Activated T-cell treated with anti-CD3 and anti-CD28 coated beads, Interleukin-2, amount 50 U/mL, for 72 hours (primary cell): ENCODE measurements at places on chromosomes 3 and 15.
A peak's percentile ranks its signal among the peaks of the same experiment; 100 is the strongest.

DNA sequence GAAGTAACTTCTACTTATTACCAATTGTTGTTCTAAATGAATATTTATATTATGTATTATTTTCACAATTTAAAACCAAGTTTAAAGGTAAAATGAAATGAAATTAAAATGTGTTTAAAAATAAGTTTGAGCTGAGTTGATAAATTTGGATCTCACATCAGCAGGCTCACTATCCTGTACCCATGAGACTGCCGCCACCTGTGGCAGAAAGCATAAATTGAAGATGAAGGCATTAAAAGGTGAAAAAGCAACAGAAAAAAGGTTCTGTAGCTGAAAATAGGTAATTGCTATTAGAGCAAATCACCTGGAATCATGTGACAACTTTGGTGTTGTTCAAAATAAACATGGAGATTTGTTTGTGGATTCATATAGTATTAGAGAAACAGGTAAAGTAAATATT, 133.0 kb upstream of the CADM2 start:
- no peak for DNase-seq

GRCh38 chr3:107394502-107394901, 17.3 kb downstream of the CCDC54 start:
- no peak for DNase-seq

GRCh38 chr3:154684440-154684839, 254.4 kb upstream of the GPR149 start:
- DNase-seq = no peak

DNA sequence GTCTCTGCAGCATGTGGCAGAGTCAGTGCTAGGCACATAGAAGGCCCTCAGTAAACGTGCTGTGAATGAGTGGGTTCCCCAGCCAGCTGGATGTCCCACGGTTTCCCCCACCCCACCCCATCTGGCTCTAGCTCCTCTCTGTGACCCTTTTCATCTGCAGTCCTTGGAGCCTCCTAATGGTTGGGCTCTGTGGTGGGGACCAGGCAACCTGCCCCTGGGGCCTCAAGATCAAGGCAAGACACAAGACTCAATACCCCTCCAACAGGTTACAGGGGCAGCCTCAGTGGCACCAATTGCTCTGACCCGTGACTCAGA, 17.1 kb upstream of the CYP11A1 start:
- no peak for DNase-seq

- DNase-seq = no peak
Observed at GRCh38 chr15:95709959-95710695, 620.4 kb upstream of the NR2F2 start.

- no peak for DNase-seq
Observed at GRCh38 chr15:49720261-49720660, 99.4 kb downstream of the DTWD1 start.

GRCh38 chr15:96052572-96053030, 277.9 kb upstream of the NR2F2 start:
- DNase-seq = no peak

DNA sequence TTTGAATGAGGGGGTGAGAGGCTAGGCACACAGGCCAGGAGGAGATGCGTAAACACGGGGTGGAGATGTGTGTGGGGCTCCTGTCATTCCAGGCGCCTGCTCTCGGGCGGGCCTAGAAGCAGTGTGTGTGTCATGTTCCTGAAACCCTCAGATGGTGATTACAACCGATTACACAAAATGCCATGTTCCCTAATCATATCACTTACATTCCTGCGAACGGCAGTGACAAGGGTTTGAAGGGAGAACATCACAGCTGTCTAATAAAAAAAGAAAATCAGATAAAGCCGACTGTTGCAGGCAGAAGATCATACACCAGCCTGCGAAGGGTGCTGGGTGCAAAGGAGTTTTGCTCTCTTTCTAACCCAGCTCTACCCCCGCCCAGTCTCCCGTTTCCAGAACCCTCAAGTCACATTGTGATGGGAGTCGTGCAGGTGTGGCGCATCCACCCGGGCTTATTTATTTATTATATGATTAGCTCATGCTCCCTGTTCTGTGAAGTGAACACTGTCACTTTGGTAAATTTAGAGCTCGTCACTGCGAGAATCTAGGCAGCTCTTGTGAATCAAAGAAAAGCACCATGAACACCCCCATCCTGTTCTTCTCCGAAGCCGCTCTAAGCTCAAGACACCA, 140.3 kb downstream of the NR2F2 start:
- no peak for DNase-seq

DNA sequence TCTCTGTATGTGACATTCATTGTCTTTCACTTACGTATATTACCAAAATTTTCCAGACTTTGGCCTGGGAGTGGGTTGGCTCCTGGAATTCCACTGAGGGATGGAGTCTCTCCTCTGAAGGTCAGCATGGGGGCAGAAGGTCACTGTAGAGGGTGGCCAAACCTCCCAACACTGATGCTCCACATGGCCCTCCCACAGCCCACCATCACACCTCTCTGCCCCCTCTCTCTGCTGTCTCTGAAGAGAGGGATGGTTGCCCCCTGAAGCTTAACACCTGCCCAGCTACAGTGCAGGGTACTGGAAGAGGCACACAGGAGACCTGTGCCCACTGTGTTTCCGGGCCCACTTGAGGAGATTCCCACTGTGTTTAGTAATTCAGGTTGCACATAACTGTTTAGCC, 52.2 kb downstream of the CMTM6 start:
- no peak for DNase-seq

DNA sequence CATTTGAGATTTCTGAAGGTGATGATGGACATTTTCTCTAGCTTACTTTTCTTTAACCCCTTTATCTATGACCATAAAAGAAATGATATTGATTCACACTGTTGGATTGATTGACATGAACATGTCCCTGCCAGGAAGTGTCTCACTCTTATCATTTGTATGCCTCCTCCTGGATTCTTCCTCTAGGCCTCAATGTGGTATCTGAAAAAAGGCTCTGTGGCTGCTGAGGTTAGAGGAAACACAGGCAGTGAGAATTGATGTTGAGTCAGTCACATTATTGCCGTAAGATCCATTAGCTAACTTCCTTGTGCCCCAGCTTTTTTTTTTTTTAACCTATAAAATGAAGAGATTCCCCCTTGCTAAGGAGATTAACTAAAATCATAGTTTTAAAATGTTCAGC, 8.0 kb upstream of the THRB start:
- no peak for DNase-seq

GRCh38 chr3:116388867-116389385, 56.4 kb downstream of the LSAMP start:
- DNase-seq = no peak

- peak; percentile 34 for DNase-seq
Observed at GRCh38 chr3:31102196-31102879, 207.9 kb upstream of the GADL1 start.

- DNase-seq = no peak
Observed at GRCh38 chr3:138349926-138350665, 1.7 kb downstream of the MRAS start.

DNA sequence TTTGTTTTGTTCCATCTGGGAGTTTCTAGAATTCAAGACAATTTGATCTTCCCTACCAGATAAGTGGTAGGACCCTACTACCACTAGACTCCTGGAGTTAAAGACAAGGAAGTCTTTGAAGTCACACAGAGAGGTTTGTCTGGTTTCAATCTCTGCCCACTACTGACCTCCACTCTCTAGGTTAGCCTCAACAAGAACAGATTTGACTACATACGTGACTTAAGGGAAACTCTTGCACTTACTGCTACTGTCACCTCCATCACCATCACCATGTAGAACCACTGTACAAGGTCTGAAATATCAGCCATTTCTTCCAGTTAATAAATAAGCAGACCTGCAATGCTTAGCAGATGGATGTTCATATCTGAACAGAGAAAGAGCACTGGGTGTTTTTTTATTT, 148.3 kb upstream of the ARHGEF26 start:
- DNase-seq = no peak

GRCh38 chr3:114308830-114309229, 15.0 kb downstream of the TIGIT start:
- peak; percentile 65 for DNase-seq

DNA sequence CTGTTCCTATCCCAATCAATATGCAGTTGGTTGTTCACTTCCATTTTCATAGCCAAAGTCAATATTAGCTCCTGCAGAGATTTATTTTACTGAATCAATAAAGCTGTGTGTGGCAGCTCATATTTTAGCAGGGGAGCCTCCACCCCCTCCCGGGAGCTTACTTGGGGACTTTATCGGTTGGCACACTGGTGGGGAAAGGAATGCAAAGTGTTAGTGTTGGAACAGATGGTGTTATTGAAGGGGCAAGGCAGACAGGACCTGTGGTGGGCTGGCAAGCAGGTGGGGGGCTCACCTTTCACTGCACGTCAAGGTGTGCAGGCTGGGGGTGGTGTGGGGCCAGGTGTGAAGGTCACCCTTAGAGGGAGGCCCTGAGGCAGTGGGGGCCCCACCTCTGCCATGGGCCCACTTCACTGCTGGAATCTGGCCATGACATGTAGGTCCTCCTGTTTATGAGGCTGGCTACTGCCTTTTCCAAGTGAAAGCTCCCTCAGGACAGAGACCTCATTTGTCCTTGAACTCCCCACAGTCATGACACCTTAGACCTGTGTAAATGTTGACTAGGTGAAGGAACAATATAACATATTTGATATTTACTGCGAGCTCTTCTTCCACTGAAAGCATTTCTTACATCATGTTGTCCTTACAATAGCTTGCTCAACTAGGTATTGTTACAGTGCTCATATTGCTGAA, 44.0 kb upstream of the SEC22A start:
- no peak for DNase-seq
